ENCODE measurements at places on chromosomes 4 and X.

DNA sequence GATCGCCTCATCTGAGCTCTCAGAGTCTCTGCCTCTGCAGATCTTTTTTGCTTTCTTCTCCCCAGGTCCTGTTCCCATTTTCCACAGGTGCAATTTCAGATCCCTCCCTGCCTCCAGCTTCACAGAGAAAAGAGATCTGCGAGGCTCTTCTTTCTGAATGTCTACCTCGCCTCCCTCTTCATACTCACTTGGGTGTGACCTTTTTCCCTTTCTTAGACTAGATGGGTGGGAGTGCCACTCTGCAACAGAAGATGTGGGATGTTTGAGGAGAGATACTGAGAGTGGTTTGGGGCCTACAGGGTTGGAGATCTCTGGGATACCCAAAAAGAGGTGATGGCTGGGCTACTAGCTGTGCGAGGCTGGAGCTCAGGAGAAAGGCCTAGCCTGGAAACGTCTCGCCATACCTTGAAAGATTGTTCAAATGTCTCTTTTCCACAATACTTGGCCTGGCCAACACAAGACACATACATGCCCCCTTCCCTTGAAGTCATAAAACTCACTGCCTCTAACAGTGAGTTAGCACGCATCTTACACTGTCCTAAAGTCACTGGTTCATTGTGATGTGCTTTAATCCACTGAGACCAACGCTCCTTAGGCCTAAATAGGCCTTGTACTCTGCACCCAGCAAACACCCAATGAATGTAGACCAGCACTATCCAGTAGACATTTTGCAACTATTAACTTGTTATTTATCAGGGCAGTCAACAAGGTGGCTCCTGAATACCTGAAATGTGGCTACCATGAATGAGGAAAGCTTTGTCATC lies 33.6 kb downstream of the IRF2 start:
- DNase-seq = no peak

DNA sequence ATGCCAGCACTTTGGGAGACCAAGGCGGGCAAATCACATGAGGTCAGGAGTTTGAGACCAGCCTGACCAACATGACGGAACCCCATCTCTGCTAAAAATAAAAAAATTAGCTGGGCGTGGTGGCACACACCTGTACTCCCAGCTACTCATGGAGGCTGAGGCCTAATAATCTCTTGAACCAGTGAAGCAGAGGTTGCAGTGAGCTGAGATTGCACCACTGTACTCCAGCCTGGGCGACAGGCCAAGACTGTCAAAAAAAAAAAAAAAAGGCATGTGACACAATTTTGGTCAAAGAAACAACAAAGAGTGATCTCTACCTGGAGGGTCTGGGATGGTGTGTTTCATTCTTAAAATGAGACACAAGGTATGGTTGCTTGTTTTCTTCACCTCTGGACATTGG lies 188.2 kb upstream of the HS3ST1 start:
- no peak for DNase-seq

DNA sequence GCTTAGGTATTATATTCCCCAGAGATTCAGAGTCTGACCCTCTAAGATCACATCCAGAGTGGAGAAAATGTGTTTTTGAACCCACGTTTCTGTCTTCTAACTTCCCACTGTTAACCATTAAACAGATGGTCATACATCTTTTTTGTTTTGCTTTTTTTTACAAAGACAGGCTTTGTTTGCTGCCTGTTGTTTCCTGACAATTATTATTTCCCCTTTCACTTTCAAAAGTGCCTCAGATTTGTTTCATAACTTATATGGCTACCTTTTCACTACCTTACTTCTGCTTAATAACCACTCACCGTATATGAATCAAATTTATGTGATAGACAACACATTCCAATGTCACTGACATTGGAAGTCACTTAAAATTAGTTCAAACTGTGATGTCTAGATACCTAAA lies 142.2 kb downstream of the HS3ST1 start:
- no peak for DNase-seq

DNA sequence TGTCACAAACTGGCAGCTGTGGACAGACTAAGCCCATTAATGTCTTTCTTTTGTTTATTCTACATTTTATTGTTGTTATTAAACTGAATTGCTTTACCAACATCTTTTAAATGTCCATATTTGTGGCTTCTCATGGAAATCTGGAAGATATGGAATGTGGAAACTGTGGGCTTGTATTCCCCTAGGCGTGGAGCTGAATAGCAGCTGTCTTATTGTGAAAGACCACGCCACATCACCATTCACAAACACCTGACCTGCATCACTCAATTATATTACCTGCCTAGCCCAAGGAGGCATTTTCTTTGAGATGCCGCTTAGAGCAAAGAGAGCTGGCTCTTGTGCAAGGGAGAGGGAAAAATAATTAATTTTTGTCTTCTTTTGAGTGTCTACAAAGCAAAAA lies 96.9 kb upstream of the GPRIN3 start:
- DNase-seq = no peak

GRCh38 chr4:105293360-105293759 lies 146.7 kb downstream of the TET2 start:
- no peak for DNase-seq

GRCh38 chrX:154008521-154008920 lies 11.2 kb downstream of the IRAK1 start:
- no peak for DNase-seq

GRCh38 chrX:110665223-110666002 lies 130.2 kb downstream of the CHRDL1 start:
- no peak for DNase-seq

DNA sequence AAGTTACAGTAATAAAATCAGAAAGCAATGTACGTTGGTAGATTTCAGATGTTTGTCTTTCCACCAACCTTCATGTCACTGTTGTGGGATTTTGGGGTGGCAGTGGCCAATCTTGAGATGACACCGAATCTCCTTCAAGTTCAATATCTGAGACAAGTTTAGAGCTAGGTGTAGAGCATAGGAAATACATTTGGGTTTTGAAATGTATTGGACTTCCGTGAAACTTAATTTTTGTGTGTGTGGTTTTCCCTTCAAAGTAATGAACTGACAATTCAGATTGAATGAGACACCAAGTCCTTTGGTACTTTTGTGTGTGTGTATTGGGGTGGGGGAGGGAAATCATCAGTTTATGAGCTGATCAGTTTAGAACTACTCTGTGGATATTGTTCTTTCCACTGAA lies 1.8 kb downstream of the WDR44 start:
- no peak for DNase-seq

DNA sequence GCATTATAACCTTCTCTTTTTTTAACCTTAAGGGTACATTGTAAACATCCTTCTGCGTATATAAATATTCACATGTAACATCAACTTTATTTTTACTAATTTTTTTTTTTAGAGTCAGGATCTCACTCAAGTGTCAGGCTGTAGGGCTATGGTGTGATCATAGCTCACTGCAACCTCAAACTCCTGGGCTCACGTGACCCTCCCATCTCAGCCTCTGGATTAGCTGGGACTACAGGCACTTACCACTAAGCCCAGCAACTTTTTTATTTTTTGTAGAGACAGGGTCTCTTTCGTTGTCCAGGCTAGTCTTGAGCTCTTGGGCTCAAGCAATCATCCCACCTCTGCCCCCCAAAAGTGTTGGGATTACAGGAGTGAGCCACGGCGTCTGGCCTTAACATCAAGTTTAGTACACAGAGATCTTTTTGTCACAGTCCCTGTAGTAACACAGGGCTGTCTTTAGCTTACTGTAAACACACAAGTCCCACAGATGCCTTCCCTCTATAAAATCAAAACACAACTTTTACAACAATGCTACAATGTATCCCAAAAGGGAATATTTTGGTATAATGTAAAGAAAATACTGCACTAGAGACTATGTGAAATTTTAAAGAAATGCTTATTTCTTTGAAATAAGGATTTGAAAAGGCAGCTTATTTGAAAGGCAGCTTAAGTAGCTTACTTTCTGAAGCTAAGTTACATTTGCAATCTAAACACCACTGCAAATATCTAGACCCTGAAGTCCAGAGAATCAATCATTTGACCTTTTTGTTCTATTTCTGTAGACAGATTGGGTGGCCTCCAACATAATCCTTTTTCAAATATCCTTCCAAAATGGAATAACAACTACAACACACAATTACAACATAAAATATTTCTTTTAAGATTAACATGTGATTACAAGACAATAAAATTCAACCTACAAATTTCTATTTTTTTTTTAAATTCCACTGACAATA lies 116.0 kb downstream of the APBB2 start:
- no peak for DNase-seq

GRCh38 chr4:144176476-144176875 lies 36.0 kb upstream of the GYPA start:
- no peak for DNase-seq

DNA sequence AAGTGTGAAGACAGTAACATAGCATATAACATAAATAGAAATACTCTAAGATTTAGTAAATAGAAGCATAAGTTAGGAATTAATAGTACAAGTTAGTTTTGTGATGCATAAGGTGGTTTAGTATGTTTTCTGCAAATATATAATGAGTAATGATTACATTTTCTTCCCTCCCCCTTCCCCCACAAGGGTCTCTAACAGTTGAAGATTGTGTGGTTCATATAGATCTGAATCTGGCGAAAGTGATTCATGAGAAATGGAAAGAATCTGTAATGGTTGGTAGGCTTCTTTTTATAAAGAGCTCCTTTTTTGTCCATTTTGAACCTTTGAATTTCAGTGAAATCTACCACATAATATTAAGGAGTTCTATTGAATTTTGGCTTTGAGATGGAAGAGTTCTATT lies 66.3 kb downstream of the N4BP2 start:
- no peak for DNase-seq

GRCh38 chr4:185810746-185811508 lies 1.1 kb downstream of the SORBS2 start:
- DNase-seq = no peak

Measured in stimulated activated effector memory CD8-positive, alpha-beta T cell treated with anti-CD3 and anti-CD28 coated beads, Interleukin-12 subunit alpha, Interleukin-12 subunit beta, amount 100 ng/mL, for 72 hours (primary cell).